ENCODE measurements at places on chromosomes 16 and 17.

DNA sequence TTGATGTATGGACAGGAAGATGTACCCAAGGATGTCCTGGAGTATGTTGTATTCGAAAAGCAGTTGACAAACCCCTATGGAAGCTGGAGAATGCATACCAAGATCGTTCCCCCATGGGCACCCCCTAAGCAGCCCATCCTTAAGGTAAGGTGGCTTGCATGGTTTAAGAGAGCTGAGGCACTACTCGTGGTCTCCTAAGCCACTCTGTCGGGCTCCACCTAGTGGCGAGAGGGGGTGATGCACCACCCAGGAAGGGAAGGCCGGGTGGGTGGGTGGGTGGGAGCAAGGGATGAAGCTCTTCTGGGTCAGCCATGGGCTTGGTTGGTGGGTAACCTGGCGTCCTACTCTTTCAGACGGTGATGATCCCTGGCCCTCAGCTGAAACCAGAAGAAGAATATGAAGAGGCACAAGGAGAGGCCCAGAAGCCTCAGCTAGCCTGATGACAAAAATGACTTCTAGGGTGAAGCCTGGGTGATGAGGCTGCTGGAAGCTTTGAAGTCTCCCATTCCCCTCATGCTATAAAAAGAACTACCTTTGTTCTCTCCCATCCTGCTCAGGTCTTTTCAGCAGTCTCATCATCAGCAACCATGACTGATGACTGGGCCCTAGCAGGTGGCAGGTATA, 21.5 kb downstream of the GPR179 start:
- no peak for DNase-seq

DNA sequence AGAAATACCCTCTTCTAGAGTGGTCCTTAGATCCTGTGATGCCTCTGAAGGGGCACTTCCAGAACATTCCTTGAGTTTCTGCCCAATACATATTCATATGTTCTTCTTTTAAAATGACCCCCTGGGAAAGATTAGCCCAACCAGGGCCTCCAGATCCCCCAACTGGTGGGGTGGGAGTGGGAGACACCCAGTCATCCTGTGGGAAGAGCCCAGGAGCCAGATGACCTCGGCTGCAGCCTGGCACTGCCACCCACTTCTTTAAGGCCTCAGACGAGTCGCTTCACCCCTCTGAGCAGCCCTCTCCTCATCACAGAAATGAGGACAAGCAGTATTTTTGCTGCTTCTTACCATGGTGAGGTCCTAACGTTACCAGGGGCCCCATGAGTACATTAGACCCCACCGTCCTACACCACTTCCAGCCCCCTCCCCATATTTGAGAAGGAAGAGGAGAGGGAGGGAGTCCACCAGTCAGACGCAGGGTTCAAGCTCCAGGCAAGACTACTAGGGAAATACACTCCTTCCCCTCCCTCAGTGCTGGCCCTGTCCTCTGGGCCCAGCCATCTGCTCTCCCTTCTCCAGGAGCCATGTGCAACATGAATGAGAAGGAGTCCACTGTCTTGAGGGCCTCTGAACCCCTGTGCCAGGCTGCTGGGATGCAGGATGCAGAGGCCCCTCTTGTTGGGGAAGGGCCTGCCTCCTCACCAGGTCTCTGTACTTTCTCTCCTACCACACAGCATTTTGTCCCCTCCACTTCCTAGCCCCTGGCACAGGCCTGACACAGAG, 11.8 kb downstream of the MPO start:
- no peak for DNase-seq

GRCh38 chr17:1271441-1271840, 1.2 kb downstream of the BHLHA9 start:
- DNase-seq = peak; percentile 37

GRCh38 chr17:77763023-77763422, 195.5 kb upstream of the TNRC6C start:
- DNase-seq = no peak

GRCh38 chr16:8660841-8661301, 13.5 kb upstream of the ABAT start:
- DNase-seq = peak; percentile 85

GRCh38 chr17:64223283-64223682, 39.8 kb downstream of the TEX2 start:
- DNase-seq = no peak

DNA sequence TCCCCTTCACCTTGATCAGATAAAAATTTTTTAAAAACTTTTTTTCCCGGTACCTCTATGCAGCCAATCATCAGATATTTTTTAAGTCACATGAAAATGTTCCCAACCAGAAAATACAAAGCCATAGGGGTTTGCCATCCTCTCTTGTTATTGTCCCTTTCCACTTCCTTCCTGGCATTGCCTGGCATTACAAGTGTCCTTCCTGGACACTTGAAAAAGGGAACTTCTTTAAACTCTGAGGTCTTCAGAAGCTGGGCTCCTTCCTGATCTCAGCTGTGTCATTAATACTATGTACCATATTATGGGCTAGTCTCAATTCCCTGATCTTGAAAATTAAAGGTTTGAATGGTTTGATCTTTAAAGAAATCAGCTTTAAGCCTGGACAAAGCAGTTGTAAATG, 64.9 kb downstream of the TEX14 start:
- DNase-seq = no peak

DNA sequence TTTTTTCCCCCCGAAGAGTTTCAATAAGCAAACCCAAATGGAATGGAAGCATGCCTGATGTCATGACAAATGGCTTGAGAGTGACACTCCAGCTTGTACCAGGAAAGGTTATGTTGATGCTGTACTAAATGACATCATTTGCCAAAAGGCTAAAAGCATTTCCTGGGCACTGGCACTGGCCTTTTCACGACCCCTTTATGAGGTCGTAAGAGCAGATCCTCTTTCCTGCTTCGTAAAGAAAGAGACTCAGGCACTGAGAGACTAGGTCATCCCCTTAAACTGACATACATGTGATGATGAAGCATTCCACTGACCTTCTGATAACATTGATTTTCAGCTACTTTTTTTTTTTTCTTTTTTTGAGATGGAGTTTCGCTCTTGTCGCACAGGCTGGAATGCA, 30.5 kb downstream of the CEP295NL start:
- DNase-seq = no peak

- no peak for DNase-seq
Observed at GRCh38 chr17:7293159-7293558, 1.3 kb downstream of the YBX2 start.

GRCh38 chr16:89482817-89483205, 7.5 kb downstream of the ANKRD11 start:
- DNase-seq = no peak

GRCh38 chr17:32792207-32792606, 84.7 kb downstream of the MYO1D start:
- no peak for DNase-seq

GRCh38 chr16:77220427-77220826, 21.2 kb downstream of the SYCE1L start:
- no peak for DNase-seq

DNA sequence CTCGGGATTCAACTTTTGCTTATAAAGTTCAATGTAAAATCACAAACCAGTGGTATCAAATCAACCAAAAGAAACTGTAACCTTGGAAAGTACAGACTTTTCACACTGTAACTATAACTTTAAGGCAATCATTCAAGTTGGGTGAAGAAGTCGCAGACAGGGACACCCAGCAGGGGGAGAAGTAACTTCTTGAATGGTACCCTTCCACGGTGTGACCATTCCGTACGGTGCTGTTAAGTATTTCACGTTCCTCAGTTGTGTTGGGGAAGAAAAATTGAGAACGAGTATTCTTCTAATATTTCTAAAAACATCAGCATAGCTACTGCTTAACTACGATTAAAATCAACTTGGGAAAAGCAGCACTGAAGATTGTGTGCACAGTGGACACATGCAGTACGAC, 55.8 kb downstream of the MYH10 start:
- no peak for DNase-seq

- DNase-seq = peak; percentile 46
Observed at GRCh38 chr17:17935321-17936271, 36.6 kb downstream of the TOM1L2 start.

GRCh38 chr17:28295677-28296578, 23.1 kb upstream of the TMEM97 start:
- no peak for DNase-seq

DNA sequence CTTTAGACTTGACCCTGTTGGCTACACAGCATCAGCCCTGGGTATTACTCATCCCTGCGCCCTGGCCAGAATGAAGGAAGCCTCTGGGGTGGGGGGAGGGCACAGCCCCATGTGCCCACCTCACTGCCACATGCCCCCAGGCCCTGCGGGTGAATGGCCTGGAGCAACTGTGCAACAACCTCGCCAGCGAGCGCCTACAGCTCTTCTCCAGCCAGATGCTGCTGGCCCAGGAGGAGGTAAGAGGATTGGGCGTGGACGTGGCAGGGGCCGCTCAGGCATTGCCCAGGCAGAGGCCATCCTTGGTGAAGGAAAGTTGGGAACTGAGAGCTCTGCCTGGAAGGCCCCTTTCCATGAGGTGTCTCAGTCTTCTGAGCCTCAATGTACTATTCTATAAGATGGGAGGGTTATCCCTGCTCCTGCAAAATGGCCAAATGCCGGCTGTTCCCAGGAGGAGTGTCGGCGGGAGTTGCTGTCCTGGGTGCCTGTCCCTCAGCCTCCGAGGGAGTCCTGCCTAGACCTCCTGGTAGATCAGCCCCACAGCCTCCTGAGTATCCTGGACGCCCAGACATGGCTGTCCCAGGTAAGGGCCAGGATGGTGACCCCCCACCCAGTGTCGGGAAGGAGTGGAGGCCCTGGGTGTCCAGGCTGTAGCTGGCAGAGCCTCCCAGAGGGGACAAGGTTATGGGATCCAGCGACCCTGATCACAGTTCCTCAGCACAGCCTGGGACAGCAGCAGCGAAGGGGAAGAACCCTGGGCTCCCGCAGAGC, 8.9 kb downstream of the MYO15B start:
- no peak for DNase-seq

DNA sequence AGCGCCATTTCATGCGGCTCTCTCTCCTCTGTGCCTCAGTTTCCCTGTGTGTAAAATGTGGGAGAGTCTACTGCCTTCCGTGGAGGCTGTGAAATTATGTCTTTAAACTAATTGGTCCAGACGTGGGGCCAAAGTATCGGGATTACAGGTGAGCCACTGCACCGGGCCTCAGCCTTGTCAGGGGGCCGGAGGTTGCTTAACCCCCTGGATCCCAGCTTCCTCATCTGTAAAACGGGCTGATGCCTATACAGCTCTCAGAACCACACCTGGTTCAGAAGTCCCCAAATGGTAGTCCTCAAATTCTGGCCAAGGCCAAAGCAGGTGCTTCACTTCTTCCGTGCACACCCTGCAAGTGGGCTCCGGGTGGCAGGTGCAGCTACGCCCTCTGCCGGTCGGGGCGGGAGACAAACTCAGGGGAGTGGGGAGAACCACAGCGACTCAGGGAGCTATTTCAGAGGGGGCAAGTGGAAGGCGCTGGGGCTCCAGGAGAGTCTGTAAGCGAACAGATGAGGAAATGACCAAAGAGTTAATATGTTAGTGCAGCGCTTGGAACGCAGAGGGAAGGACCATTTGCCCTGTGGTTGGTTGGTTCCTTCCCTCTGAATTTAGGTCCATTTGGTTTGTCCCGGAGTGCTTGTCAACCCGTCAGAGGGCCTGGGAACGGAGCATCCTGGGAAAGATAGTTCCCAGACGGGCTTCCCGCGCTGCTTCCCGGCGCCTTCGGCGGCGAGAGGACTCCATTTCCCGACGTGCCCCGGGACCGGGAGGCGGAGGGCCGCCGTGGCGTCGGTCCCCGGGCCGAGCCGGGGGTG, at the start of gene MGRN1:
Gene MGRN1, plus strand, starts transcription at position 812 of the 812 bp plus-strand sequence. CDS start 135 bp downstream, outside the sequence.
- DNase-seq = peak; percentile 100

GRCh38 chr16:1099189-1100083, 3.4 kb upstream of the C1QTNF8 start:
- DNase-seq = no peak

DNA sequence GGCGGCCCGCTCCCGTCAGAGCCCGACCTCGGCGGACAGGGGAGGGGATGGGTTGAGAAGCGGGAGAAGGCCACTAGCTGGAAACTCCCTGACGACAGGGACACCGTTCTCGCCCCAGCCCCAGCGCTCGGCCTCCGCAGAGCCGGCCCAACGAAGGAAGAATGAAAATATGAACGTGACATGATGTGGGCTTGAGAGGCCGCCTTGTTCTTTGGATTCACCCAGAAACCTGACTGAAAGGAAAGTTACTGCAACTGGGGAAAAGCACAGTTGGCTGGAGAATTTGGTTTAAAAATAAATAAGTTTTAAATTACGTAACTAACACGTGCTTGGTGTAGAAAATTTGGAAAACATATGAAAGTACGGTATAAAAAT, 21.1 kb downstream of the NPTX1 start:
- DNase-seq = no peak

GRCh38 chr16:74249254-74249653, 47.4 kb upstream of the PSMD7 start:
- no peak for DNase-seq

DNA sequence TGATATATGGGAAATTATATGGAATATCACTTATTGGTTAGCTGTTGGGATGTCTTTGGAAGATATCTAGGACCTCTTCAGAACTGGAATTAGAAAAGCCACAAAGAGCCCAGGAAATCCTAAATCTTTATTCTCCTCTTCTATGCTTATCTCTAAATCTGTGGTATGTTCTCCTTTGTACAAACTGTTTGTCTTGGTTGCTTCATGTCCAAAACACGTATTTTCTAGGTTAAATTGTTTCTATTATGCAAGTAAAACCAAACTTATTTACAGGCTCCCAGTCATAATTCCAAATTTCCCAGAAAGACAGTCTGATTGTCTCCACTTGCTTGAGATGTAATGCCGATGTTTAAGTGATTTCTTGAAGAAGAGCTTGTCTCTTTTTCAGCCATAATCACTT, 650.9 kb downstream of the CDH11 start:
- no peak for DNase-seq

- DNase-seq = no peak
Observed at GRCh38 chr16:64878940-64879339, 242.9 kb downstream of the CDH11 start.

GRCh38 chr17:77892469-77893143, 65.9 kb upstream of the TNRC6C start:
- DNase-seq = no peak

DNA sequence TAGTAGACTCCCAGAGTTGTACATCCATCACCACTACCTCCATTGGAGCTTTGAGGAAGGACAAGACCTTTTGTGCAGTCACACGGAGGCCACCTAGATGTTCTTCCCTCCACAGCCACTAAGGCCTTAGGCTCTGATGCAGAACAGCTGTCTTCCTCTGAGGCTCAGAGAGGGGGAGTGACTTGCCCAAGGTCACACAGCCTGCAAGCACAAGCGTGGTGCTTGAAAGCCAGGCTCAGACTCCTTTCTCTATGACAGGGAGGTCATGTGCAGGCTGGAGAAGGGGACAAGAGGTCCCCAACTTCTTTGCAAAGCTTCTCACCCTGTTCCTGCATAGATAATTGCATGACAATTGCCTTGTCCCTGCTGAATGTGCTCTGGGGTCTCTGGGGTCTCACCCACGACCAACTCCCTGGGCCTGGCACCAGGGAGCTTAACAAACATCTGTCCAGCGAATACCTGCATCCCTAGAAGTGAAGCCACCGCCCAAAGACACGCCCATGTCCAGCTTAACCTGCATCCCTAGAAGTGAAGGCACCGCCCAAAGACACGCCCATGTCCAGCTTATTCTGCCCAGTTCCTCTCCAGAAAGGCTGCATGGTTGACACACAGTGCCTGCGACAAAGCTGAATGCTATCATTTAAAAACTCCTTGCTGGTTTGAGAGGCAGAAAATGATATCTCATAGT, 12.7 kb downstream of the SCGB1C2 start:
- no peak for DNase-seq

- no peak for DNase-seq
Observed at GRCh38 chr16:995087-995486, 13.5 kb downstream of the SOX8 start.

All from retina (tissue), 1 donor.